ENCODE measurements at places on chromosomes 2 and 18.

- DNase-seq: no peak
These were observed 1215.2 kb upstream of the TMEFF2 start for GRCh38 chr2:193409951-193410350.

DNA sequence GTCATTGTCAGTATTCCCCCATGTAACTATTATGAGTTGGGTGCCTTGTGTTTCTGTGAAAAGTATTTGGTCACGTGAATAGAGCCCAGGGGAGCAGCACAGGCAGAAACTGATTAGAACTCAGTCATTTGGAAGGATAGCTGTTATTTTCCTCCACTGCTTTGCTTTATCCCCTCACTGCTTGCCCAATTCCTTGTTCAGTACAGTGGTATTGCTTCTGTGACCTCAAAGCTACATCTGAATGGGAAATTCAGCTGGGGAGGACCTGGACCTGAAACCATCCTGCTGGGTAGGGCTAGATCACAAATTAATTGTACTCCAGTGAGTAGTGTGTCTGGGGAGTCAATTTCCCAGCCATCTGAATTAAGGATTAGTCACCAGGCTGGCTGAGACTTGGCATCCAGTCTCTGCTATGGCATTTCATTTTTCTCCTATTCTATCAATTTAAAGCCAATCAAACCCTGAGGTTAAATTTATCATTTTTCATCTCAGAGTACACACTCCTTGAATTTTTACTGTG lies 1231.6 kb upstream of the GYPC start:
- DNase-seq: no peak

- DNase-seq: no peak
These were observed 102.9 kb downstream of the GATA6 start for GRCh38 chr18:22272242-22272641.

- DNase-seq: no peak
These were observed 27.7 kb downstream of the TMEM182 start for GRCh38 chr2:102789349-102790090.

GRCh38 chr2:74530239-74531187 lies 780 bp downstream of the HTRA2 start:
- peak; percentile 39 for DNase-seq

DNA sequence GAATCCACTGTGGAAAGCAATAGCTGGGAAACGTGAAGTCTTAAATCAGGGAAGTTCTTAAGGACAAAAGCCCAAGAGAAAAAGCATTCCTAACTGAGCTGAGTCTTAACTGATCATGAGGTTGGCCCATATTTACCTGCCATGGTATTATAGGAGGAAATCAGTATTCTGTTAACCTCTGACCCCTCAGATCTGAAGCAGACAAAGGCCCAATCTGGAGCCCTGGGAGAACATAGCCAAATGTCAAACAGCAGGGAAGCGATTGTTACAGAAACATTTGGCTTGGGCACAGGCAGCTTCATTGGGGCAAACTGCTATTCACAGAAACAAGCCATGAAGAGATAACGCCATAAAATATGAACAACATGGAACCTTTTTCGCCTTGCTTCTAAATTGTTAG lies 18.8 kb downstream of the EPHA4 start:
- no peak for DNase-seq

GRCh38 chr2:198314559-198315153 lies 510.3 kb downstream of the PLCL1 start:
- DNase-seq: no peak

All from stimulated activated CD4-positive, alpha-beta T cell treated with anti-CD3 and anti-CD28 coated beads, Interleukin-12 subunit alpha, Interleukin-12 subunit beta, amount 100 ng/mL, for 48 hours (primary cell).